Anterior cingulate cortex (tissue), 58 donors: ENCODE measurements at places on chromosomes 4 and X.

DNA sequence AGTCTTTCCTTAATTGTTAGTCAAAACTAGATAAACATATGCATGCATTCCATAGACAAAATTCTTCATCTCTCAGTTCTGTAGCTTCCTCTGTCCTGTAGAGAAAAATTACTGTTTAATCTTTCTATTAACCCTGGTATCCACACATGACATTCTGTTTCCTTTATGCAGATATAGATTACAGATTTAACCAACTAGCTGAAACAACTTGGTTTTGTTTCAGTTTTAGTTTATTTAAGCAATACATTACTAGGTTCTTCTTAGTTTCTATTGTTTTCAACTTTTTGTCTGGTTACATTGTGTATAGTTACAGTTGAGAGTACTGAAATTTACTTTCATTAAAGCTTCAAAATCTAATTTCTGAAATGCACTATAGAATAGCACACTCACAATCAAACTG is 933.9 kb upstream of the EPHA5 start:
- no peak for DNase-seq

GRCh38 chrX:78019586-78020483 is 50.4 kb upstream of the PGAM4 start:
- DNase-seq: no peak

GRCh38 chrX:66633541-66633940 is 5.3 kb downstream of the EDA2R start:
- DNase-seq: no peak

GRCh38 chrX:134469486-134469885 is 9.5 kb downstream of the HPRT1 start:
- no peak for DNase-seq

DNA sequence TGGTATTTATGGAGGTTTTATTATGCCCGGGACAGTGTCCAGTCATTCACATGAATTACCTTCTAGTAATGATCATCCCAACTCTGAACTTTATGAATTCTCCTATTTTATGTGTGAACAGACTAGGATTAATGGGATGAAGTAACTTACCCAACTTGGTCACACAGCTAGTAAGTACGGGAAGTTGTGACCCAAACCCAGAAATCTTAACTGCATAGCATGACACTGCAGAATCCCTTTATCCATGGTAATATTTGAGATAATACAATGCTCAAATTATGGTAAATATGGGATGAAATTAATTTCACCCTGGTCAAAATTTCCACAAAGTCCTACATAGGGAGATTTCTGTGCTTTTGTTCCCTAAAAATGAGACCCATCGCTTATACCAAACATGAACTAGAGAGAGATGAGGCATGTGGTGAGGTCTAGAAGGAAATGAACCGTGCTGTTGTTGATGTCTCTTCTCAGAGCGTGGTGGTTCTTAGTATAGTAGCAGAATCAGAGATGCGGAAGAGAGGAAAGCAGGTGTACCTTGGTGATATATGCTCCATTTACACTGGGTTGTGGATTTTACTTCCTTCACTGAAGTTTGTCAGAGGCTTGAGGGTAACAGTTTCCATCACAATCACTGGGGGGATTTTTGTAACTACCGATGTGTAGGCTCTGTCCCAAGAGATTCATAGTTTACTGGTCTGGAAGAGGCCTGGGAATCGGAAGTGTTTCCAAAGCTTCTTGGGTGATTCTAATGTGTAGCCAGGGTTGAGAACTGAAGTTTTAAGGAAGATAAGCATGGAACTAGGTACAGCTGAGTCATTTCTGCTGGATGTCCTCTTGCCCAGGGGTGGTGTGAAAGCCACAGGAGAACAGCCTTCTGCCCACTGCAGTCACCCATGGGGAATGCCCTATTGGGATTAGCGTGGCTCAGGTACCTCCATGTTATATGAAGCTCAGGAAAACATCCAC is 30.2 kb upstream of the FAM9C start:
- no peak for DNase-seq

GRCh38 chrX:5236096-5236495 is 992.6 kb downstream of the NLGN4X start:
- no peak for DNase-seq

DNA sequence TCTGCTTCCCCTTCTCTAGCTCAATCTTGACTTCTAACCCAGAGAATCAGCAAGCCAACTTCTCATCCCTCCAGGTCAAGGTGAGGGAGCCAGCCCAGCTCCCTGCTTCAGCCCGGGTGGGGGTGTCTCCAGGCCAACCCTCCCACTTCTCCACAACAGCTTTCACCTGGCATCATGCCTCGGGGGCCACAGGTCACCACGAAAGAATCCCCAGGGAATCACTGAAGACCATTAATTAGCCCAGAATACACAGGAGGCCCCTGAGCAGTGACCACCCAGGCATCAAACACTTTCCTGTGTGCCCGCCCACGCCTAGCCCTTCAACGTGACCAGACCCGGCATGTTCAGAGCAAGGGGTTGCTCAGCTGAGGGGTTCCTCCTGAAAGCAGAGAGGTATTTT is 646.7 kb downstream of the BCOR start:
- no peak for DNase-seq

DNA sequence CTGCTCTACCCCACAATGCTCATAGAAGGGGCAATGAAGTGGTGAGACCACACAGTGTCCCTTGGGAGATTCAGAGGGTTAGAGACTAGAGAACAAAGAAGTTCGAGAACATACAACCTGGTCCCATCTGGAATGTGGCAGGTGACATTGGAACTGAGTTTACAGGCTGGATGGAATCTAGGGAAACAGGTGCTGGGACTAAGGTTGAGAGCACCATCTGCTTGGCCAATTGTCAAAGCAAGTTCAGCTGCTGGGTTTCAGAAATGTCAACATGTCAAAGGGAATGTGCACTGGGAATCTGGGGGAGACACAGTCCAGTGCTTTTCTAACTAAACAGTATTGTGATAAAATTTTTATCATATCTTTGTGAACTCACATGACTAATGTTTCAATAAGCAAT is 15.9 kb upstream of the FAM13A start:
- DNase-seq: no peak
